ENCODE measurements at places on chromosomes 2 and 18.

GRCh38 chr2:215760091-215760490 lies 253.3 kb downstream of the MREG start:
- DNase-seq = no peak

DNA sequence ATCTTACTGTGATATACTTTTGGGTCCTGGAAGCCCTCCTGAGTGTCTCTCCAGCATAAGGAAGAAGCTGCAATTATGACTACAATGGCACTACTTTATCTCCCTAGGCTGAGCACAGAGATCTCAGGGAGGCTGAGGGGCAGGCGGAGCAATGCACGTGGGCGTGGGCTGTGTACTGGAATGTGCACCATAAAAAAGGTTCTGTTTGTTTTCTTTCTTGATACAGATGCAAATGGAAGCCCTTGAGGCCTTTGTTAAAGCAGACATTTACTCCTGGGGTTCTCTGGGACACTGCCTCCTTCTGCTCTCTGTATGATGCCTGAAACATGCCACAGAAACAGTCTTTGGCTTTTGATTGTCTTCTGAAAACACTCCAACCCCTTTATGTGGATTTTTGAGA lies 79.1 kb upstream of the DLX2 start:
- DNase-seq = no peak

- no peak for DNase-seq
These were observed 535.2 kb downstream of the GALR1 start for GRCh38 chr18:77784759-77785379.

DNA sequence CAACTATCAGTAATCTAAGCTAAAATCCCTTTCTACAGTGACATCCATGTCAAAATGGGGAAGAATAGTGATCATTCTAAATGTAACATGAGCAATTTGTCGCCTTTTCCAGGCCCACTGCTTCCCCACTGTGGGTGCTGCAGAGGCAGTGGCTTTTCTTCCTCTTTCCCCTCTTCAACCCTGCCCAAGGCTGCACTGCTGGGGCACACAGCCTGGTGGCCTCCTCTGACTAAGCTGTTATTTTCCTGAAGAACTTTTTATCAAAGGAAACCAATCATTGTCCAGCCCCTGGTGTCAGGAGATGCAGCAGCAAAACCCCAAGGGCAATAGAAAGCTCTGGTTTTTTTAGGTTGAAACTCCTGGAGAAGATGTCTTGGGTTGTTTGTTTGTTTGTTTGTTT lies 117.6 kb upstream of the KLF7 start:
- DNase-seq = no peak

DNA sequence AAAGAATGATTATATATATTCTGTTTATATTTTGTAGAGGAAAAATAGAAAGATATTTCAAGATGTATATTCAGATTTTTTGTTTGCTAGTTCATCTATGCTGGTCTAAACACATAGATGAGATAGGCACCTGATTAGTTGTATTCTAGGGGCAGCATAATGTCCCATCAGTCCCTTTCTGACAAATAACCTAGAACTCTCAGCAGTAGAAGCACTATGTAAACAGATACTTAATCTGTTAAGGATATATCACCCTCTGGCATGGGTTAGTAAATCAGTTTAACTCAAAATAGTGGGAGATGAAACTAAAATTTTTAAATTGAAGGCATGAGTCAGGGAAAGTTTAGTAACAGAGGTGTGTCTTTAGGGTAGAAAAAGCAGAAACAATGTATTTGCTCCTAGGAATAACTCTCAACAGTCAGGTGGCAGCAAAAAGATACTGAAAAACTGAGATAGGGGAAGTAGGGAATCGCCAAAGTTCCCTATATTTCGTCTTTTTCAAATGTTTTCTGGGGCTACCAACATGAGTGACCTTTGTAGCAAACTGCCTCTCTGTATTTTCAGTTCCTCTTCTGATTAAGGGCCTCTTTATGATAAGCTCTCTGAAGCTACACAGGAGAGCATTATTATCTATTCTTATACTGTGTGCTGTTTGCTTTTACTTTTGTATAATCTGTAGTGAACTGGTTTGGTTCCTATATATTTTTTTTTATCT lies 5.7 kb downstream of the PPP1R1C start:
- no peak for DNase-seq

DNA sequence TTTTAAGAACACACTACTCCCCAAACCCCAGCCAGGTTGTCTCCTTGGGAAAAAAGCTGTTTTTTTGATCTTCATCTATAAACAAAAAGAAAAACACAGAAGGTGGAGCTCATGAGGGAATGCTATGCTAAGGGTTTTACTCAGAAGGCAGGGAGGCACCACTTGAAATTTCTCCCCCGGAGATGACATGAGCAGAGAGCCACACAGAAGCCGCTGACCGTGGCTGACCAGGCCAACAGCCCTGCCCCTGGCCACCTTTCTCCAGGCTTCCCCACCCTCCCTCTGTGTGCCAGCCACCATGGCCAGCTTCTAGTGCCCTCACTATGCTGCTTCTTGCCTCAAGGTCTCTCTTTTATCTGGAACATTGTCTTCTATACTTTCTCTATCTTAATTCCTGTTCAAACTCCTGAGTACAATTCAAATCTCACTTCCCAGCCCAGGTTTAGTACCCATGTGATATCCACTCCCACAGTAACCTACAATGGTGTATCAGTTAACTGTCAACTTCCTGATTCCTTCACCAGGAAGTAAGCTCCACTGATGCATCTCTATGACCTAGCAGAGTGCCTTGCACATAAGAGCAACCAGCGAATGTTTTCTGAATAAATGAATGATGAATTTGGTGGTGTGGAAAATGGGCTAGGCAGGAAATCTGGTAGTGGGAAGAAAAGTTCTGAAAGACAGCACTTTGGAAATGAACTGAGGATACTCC lies 15.3 kb downstream of the LAPTM4A start:
- DNase-seq = no peak

DNA sequence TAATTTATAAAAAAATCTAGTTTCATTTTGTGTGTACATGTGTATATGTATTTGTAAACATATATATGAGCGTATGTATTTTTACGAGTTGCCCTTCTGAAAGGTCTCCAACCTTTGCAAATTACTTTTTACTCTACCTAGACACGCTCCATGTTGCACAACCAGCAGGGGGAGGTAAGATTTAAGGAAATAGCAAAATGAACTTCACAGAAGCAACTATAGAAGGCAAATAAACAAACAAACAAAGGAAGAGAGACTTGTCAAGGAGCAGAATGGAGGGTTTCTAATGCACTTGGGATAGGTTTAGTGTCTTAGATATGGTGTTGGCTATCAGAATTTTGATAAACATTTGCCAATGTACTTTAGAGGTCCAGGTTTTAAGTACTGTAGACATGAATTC lies 820.5 kb upstream of the POU3F3 start:
- no peak for DNase-seq

- DNase-seq = no peak
These were observed 551.7 kb downstream of the SATB2 start for GRCh38 chr2:198905881-198906612.

DNA sequence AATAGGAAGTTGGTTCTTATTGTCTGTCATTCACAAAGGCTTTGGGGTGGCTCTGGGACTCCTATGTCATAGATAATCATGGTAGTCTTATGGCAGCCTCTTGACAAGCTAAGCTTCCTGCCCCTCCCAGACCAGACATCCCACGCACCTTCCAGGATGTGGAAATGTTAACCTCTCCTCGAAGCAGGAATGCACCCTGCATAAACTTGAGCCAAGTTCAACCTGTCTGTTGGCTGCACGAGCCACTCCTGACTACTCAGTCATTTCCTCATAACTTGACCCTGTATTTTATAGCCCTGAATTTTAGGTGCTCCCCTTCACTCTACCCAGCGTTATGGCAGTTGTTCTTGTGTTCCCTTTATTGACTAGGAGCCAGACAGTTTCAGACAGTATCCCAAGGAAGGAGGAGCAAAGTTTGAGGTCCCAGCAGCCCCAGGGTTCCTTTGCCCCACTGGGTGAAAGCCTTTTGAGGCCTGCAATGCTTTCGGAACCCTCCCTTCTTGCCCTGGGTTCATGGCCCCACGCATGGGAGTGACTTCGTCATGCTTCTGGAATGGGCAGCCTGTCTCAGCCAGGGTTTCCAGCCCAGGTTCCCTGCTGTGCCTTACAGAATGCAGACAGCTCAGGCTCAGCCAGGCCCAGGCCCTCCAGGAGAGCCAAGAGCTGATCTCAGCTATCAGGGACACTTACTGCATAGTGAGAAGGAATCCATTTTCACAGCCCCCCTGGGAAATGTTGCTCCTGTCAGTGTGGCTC lies 15.6 kb upstream of the INO80C start:
- peak; percentile 95 for DNase-seq

DNA sequence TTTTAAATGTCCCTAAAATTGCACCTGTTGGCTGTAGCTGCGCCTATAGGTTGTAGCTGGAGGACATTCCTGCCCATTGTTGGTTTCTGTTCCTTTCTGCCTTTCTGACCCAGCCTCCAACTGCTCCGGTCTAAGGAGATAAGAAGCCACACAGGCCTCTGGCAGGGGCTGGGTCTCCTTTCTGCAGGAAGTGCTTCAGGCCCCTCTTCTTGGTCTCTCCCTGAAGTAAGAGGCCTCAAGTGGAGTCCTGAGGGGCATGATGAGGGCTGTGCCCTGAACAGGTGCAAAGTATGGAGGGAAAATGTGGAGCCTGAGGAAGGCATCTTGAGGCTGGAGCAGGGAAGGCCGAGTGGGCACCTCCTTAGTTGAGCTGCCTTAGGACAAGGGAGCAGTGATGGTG lies 10.4 kb upstream of the SFTPB start:
- DNase-seq = no peak

- no peak for DNase-seq
These were observed 487.0 kb downstream of the SLC4A3 start for GRCh38 chr2:220114443-220114842.

DNA sequence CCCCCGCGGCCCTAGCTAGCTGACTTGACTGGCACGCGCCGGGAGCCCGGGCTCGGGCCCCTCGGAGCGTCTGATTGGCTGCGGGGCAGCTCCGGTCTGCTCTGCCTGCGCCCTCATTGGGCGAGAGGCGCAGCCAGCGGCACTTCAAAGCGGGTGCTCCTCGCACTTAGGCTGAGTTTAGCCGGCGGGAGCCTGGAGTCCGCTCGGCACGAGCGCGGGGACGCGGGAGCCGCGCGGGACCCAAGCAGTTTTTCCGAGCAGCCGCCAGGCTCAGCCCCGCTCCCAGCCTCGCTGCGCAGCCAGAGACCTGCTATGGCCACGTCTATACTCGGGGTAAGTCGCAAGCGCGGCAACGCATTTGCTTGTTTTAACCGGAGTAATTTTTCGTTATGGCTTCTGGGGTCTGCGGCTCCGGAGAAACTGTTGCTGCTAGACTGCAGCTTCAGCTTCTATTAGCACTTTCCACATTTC lies at the start of gene SP9:
SP9 (plus strand) TSS at position 174 of the 471 bp plus-strand sequence; CDS start at position 313, 139 bp downstream.
- DNase-seq = no peak

DNA sequence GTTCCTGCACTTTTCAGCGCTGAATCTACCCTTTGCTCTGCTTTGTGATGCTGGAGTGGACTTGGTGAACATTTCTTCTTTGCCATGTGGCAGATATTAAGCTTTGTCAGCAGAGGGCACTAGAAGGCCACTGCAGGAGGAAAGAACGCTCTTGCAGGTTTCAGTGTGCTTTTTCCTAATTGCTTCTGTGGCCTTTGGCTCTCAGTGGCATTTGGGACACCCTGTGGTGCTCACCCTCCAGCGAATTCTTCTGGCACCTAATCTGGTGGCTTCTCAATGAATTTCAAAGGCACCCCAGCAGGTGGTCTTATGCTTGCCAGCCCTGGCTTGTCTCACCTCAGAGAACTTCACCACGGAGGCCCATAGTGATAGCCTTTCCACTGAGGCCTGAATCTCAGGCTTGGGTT lies 146.7 kb downstream of the MYO3B start:
- no peak for DNase-seq

GRCh38 chr18:23933407-23933806 lies 81.1 kb upstream of the TTC39C start:
- no peak for DNase-seq

DNA sequence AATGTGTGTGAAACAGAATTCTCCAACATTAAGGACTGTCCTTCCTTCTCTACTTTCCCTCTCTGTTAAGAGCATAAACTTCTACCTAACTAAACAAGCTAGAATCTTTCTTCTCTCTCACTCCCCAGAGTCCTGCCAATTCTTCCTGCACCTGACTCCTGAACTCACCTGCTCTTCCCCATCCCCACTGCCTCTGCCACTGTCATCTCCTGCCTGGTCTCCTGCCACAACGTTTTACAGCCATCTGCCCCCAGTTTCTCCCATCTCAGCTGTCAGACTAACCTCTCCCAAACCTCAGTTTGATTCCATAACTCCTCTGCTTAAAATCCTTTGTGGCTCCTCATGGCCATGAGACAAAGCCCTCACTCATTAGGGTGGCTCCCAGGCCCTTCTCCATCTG lies 288.3 kb upstream of the FBXO11 start:
- no peak for DNase-seq

GRCh38 chr2:207290833-207291624 lies 125.3 kb upstream of the KLF7 start:
- no peak for DNase-seq

- DNase-seq = peak; percentile 32
These were observed 725 bp upstream of the ANKRD53 start for GRCh38 chr2:70977605-70978205.

GRCh38 chr2:32061430-32061829 lies 1.9 kb upstream of the SPAST start:
- DNase-seq = no peak

DNA sequence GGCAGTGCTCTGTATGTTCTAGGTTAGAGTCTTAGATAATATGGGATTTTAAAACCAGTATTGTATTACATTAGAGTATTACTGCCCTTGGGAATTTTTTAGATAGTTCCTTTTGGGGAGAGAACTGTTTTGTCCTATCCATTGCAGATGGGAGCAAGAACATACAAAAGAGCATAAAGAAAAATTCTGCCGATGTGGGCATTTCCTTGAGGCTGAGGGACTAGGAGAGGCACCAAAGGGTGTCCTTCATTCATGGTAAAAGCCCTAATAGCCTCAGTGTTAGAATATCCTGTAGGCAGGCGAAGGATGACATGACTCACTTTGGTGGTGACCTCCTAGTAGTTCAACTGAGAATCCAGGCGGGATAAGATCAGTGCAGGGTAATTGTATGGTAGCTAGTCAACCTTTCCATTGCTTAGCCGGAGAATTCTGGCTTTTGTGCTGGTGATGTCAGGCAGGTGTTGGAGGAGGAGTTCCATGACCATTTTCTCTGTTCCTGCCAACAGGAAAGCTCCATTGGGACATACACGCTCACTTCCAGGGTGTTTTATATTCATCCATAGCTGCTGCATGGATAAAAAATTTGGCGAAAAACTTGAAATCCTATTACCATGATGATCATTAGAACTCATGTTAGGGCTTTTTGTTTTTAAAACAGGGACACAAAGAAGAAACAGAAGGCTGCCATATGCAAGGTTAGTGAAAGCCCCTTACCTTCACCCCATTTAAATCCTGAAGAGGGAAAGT lies 28.1 kb downstream of the EPAS1 start:
- DNase-seq = no peak

DNA sequence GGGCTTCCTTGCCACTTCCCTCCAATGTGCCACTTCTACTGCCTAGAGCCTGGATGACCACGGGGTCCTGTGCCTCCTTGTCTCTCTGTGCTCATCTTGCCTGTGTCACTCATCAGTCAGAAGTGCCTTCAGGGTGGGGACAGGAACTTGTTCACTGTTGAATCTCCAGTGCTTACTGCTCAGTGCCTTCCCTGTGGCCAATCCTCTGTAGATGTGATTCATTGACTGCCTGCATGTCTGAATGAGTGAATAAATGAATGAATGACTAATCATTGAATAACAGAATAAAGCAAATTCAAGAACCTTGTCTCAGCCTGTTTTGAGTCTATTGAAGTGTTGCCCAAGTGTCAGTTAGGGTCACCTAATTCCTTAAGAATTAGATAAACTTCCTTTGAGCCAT lies 42.3 kb upstream of the FAM136A start:
- no peak for DNase-seq

All from osteocyte (in vitro differentiated cells).